ENCODE measurements at places on chromosomes 6 and 20. TPM values are rescaled to one million over a fixed set of nuclear protein-coding genes. Genes with fewer than 3 reads are reported as not detected.

The ZFP64 gene
- 11.0 TPM for polyA plus RNA-seq

DNA sequence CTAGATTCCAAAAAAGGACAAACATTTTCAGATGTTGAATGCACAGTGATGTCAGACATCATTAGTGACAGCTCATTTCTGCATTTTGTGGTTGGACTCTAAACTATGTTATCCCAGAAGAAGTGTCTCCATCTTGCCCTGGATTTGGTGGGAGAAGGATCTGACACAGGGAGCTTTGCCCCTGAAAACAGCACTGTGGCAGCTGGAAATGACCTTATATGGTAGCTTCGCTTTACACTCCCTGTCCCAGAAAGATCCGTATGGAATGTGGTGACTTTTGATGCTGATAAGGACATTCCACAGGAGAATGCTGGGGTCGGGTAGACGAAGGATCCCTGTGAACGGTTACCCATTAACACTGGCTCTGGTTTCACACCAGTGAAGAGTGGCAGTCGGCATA lies 87.2 kb upstream of the EDN1 start:
- peak overlapping the region; percentile 87 for H3K27ac ChIP-seq
- no peaks in the 10 kb centered on the region for H3K27me3 ChIP-seq
- H3K4me1 ChIP-seq, result peaks cover 10% of the 10 kb centered on the region

- H3K36me3 ChIP-seq, result no peaks in the 10 kb centered on the region
- peak; percentile 82 for DNase-seq
- peak overlapping the region; percentile 34 for H3K27ac ChIP-seq
- no peak overlapping the region for H3K4me3 ChIP-seq
- peaks cover 9% of the 10 kb centered on the region for H3K4me1 ChIP-seq
Observed at GRCh38 chr6:137697267-137697938, 169.7 kb upstream of the TNFAIP3 start.

DNA sequence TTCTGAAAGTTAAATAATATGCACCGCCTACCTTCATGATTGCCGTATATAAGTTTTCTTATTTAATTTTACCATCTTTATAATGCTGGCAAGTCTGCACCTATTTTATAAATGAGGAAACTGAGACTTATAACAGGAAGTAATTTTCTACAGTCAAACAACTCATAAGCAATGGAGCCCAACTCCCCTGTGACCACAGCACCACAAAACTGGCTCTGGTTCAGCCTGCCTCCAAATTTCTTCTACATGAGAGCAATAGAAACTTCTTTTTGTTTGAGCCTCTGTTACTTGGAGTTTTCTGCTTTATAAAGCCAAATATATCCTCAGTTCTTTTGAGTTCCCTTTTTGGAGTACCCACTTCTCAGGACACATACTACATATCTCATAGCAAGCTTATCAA lies 131.1 kb upstream of the HSF2 start:
- DNase-seq, result no peak
- no peaks in the 10 kb centered on the region for H3K36me3 ChIP-seq
- no peaks in the 10 kb centered on the region for H3K4me1 ChIP-seq
- H3K27me3 ChIP-seq, result no peaks in the 10 kb centered on the region
- H3K27ac ChIP-seq, result no peak overlapping the region

GRCh38 chr6:12271997-12272396 lies 18.2 kb upstream of the EDN1 start:
- no peaks in the 10 kb centered on the region for H3K36me3 ChIP-seq
- H3K27ac ChIP-seq, result no peak overlapping the region
- no peaks in the 10 kb centered on the region for H3K27me3 ChIP-seq
- H3K4me3 ChIP-seq, result no peak overlapping the region
- H3K4me1 ChIP-seq, result peaks cover 17% of the 10 kb centered on the region
- DNase-seq, result no peak
